ENCODE measurements at places on chromosomes 3 and 15.

- DNase-seq, result no peak
Measured at GRCh38 chr15:59335207-59335786, 37.4 kb downstream of the MYO1E start.

DNA sequence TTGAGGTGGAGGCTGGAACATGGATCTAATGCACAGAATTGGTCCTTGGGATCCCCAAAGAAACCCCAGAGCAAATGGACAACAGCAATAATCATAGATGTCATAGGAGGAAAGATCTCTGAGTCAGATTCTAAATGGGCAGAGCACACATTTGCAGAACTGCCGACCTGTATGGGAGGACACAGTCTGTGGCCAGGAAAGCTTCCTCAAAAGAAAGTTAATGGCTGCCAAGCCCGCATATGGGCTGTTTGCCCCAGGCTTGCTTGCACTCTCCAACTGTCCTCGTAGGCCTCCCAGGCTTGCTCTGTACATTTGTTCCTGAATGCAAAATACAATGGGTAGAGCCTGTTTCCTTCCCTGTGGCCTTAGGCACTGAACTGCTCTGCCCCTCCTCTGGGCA lies 102.0 kb upstream of the PLXNA1 start:
- no peak for DNase-seq

- DNase-seq, result no peak
Measured at GRCh38 chr15:62026487-62027262, 33.6 kb downstream of the VPS13C start.

DNA sequence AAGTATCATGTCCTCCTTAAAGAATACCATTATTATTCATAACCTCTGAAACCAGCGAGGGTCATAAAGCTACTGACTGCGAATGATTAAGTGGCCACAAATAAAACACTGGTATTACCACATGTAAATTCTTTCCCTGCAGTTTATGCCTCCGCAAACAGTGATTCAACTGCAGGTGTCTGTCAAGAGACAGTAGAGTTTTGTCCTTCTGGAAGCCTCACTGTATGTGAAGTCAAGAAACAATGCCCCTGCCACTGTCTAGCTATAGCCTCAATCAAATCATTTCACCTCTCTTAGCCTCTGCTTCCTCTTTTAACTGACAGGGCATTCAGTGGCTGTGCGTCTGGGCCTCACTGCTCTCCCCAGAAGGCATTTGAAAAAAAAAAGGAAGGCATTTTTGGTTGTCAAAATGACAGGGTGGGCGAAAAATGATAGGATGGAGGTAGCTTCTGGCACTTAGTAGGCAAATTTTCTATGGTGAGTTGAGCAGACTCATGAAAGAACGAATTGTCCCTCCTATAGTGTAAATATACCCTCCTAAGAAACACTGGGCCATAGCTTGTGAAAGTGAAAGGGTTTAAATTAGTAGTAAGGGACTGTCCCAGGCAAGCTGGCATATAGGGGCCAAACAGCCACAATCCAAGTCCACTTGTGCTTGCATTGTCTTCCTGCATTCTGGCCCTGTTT lies 66.7 kb downstream of the FILIP1L start:
- DNase-seq, result no peak

DNA sequence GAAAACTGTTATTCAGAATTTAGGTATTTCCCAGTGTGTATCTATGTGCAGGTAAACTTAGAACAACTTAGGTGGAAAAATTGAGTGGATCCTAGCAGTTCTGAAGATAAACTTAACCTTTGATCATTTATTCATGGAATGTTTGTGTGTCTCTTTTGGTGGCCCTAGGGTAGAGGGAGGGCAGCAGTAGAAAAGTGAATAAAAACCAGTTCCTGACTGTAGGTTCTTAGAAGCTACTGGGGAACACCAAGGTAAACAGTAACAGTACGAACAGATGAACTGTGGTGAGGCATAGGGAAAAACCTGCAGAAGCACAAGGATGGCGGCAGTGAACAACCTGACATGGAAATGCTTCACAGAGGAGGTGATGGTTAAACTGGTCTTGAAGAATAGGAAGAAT lies 2.5 kb downstream of the SNRK start:
- DNase-seq, result no peak

DNA sequence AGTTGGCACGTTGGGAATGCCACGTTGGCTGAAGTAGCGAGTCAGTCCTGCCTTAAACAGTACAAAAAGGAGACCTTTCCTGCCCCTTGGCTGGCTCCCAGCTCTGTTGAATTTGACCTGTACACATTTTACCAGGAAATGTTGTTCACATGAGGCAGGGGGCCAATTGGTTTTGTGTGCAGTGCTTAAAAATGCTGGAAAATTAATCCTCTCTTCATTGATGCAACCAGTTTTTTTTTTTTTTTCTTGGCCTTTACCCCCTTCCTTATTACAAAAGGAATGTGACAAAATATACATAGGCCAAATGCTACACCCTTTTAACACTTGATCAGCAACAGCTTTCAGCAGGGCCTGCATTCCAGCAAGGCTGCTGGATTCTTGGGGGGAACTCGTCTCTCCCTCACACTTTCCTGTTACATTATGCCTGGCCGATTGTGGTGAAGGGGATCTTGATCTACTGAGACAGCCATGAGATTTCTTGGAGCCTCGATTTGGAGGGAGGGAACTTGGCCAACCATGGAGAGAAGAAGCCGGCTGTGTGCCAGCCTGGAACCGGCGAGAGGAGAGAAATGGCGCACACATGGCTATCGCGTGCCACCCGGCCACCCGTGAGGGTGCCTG lies 93.1 kb downstream of the DNASE1L3 start:
- no peak for DNase-seq

- no peak for DNase-seq
Measured at GRCh38 chr3:31486865-31487533, 45.7 kb upstream of the STT3B start.

GRCh38 chr3:58613236-58614132 lies 36.3 kb upstream of the FAM107A start:
- no peak for DNase-seq

- DNase-seq, result no peak
Measured at GRCh38 chr3:43330981-43331380, 44.6 kb downstream of the SNRK start.

- DNase-seq, result no peak
Measured at GRCh38 chr3:36409862-36410261, 29.6 kb downstream of the STAC start.

- no peak for DNase-seq
Measured at GRCh38 chr3:124263168-124263567, 271.2 kb upstream of the ROPN1 start.

DNA sequence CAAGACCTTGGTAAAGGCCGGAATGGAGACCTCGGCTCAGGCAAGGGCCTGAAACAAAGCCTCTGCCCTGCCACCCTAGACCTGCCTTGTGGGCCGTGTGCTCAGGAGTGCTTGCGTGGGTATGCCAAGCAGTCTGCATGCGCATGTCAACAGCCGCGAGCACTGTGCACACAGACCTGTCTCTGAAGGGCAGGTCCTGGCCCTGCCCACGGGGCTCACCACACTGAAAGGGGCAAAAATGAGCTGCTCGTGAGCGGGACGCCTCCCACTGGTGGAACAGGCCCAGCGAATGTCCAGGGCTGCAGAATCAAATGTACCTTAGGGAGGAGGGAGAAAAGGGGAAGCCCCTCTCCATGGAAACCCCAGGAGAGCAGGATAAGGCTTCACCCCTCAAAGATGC lies 44.3 kb upstream of the FGD5 start:
- DNase-seq, result no peak

DNA sequence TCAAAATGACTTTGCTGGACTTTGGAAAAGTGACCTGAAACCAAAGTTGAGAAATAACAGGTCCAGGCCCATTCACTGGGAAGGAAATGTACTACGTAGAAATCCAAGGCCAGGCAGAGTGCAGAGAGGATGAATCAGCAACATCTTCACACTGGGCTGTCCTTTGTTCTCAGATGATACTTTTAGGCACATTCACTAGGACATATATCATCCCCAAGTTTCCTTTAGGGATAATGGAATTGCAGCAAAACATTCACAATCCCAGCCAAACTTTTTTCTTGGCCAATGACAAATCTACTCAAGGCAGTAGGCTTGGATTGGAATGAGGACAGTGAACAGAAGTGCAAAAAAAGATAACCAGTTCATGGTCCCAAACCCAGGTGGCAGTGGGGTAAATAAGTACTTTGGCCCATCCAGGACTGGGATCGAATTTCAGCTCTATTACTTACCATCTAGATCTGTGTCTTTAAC lies 75.1 kb downstream of the CLDN11 start:
- DNase-seq, result no peak

DNA sequence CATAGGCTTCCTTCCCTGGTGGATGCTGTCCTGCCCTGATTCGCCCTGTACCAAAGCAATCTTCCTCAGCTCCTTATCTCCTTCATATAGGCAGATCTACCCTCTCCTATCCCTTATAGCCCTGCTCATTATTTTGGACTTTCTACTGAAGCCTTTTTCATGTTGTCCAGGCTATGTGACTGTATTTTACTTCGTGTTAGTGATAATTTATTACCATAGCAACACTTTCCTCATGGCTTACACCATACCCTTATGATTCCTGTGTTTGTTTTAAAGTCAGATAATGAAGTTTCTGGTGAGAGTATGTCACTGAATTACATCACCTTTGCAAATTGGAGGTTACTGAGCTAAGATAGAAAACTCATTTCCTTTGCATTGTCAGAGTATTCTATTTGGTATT lies 352.6 kb downstream of the NLGN1 start:
- DNase-seq, result no peak

GRCh38 chr3:132800958-132801357 lies 78.7 kb upstream of the NPHP3 start:
- no peak for DNase-seq

- DNase-seq, result no peak
Measured at GRCh38 chr3:113954091-113954685, 6.4 kb downstream of the ZDHHC23 start.

DNA sequence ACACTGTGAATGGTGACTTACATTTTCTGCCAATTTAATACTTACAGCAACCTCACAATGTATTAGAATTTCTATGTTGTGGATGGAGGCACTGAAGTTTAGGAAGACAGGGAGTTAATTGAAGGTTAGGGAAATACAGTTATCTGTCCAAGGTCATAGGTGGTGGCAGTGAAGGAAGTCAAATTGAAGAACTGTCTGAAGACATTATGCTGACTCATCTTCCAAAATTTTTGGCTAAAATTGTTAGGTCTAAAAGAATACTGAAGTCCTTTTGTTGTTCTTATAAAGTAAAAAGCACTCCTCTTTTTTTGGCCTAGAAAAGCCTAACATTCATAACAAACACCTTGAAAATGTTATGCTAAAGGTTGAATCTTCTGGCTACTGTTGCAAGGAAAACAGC lies 27.7 kb downstream of the EMC4 start:
- no peak for DNase-seq

GRCh38 chr3:97066531-97066930 lies 252.1 kb downstream of the EPHA6 start:
- DNase-seq, result no peak

DNA sequence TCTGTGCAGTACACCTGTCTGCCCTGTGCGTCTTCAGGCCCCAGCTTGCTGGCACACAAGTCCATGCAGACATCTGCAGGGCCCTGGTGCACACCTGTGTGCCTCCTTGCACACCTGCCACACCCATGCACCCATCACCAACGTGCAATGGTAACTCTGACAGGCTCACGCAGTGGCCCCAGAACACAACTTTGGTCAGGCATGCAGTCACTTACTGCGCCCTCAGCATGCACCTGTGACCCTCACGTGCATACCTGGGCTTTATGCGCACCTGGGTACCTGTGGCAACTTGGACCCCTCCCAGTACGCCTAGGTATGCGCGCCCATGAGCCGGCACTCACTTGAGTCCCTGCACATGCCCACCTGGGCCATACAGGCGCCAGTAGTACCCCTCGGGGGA lies 1.7 kb downstream of the PLXND1 start:
- DNase-seq, result no peak

GRCh38 chr15:78461171-78461888 lies 23.3 kb downstream of the IREB2 start:
- no peak for DNase-seq

GRCh38 chr3:158652463-158652862 lies 8.1 kb downstream of the GFM1 start:
- DNase-seq, result no peak

- no peak for DNase-seq
Measured at GRCh38 chr3:55202326-55202725, 274.5 kb upstream of the LRTM1 start.

Data from type B pancreatic cell (in vitro differentiated cells).